ENCODE measurements at places on chromosomes 3 and 15.

DNA sequence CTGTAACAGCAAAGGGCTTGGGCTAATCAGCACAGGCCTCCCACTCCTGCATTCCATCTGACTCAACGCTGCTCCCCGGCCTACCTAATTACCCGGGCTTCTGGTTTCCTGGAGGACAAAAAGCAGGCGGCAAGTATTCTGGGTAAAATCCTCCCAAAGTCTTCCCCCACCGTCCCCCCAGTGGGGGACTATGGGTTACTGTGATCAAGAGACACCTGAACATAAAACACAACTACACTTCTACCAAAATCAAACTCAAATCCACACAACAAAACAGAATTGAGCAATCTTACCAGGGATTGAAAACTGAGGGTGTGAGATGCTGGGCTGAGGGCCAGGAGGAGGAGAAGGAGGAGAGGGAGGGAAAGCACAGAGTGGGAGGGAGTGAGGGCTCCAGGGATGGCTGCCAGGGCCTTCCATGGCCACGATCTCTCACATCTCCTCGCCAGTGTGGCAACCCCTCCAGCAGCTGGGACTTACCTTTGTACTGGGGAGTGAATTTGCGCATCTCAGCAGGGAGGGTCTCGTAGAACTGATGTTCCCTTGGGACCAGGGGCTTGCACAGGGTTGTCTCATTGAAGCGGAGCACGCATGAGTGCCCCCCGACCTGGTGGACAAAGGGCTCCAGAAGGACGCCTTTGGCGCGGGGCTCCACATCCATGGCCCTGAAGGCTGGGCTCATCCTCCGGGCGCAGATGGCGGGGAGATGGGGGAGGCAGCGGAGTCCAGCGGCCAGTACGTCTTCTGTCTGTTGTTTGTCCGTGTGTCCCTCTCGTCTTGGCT lies 9.1 kb upstream of the NCKIPSD start:
- no peak for DNase-seq

DNA sequence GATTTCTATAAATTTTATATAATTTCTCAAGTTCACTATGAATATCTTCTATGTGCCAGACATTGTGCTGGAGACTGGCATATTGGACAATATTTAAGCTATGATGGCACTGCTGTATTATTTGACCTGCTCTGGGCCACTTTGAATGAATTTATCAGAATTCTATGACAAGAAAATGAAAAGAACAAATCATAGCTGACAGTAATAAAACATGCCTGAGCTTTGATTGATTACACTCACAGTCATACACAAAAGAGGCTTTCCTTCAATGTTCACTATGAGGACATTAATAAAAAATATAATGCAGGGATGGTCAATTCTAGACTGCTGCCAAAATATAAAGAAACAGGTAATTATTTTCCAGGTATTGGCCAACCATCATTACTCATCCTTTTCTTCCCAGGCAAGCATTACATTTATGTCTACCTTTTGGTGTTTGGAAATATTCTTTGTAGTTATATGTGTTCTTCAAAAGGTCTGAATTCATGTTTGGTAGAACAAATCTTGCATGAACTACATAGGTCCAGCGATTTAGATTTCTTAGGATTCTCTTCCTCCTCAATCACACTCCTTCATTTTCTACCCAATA lies 81.0 kb upstream of the ALCAM start:
- no peak for DNase-seq

GRCh38 chr3:108406661-108407206 lies 103.7 kb downstream of the MYH15 start:
- peak; percentile 27 for DNase-seq

GRCh38 chr3:171896316-171896715 lies 53.2 kb downstream of the TMEM212 start:
- no peak for DNase-seq

DNA sequence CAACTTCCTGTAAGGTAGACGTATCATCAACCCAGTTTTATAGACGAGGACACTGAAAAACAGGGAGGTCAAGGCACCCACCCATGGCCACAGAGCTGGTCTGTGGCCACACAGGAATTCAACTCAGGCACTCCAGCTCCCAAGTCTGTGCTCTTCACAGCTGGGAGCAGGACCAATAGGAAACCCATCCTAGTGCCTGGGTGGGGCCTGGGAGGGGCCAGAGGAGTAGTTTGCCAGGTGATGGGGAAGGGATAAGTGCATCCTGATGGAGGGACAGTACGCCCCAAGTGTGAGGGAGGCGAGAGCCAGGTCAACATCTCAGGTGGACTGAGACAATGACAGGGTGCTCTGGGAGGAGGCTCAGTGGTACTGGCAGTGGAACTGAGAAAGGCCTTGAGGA lies 22.0 kb downstream of the KIF9 start:
- DNase-seq = no peak

DNA sequence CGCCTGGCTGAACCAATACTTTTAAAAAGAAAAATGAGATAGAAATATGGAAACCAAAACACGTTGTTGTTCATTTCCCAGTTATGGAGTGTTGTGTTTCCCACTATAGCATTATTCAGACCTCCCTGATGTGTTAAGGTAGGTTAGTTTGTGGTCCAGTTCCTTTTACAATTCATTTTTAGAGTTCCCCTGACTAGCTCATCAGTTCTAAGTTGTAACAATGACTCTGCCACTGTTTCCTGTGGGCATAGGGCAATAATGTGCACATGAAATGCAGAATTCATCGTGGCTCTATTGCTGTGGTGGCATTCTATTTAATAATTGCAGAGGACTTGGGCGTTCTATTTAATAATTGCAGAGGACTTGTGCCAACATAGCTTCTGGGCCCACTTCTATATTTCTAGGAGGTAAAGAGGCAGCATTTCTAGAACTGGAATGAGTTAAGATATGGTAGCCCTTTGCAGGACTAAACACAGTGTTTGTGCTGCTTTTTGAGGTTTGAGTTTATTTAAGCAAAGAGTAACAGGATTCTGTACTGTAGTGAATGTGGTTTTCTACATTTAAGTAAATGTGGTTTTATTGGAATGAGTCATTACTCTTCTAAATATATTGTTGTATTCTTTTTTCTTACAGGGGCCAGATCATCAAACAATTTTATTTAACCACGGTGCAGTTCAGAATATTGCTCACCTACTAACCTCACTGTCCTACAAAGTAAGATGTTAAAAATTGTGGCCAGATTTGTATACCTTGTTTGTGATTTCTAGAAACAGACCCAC lies 47.5 kb downstream of the ARMC8 start:
- DNase-seq = no peak

DNA sequence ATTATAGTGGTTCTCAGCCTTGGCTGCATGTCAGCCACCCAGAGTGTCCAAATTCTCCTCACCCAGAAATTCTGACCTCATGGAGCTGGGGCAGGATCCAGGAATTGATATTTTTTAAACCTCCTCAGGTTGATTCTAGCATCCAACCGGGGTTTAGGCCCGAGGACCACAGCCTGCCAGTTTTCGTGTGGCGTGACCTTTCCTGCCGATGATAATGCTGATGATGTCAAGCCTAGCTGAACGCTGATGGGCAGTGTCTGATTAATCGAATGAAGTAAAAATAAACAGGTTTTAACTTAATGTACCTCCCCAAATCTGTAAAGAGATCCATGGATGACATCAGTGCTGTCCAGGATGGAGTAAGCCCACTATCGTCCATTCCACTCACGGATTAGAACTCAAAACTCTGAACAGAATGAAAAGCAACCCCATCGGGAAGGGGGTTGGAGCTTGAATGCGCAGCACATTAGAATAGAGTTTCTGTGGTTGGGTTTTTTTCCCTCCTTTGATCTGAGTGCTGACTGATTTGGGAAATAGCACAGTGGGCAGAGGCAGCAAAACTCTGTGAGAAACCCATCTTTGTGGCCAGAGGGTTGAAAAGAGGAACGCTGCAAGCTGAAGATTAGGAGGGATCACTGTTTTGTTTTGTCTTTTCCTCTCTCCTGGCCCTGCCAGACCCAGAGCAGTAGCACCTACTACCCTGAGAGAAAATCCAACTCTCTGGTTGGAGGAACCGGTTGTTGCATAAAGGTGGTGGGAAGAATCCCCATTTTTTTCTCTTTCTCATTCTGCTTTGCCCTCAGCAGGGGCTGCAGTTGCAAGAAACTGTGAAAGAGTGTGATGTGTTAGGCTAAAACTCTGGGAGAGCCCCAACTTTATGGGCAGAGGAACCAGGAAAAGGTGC lies 153.9 kb downstream of the APBA2 start:
- no peak for DNase-seq

GRCh38 chr3:27511724-27512422 lies 27.7 kb upstream of the SLC4A7 start:
- no peak for DNase-seq

DNA sequence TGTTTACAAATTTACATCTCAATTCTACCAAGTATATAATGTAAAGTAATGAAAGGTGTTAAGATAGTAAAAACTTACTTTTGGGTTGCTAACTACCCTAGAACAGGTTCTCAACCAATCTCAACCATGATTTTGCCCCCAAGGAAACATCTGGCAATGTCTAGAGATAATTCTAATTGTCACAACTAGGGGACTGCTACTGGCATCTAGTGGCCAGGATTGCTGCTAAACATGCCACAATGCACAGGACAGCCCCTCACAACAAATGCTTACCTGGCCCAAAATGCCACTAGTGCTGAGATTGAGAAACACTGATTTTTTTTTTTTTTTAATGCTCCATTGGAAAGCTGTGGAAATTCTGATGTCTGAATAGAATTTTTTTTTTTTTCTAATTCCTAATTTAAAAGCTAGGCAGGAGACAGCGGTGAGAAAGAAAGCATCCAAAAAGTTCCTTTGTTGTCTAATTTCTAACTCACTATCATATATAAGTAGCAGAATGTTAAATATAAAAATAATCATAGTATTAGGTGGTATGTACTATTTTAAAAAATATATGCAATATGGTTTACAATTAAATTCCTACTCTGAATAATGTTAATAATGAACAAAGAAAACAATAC lies 81.5 kb downstream of the TJP1 start:
- no peak for DNase-seq

GRCh38 chr15:28875461-28876000 lies 10.2 kb upstream of the APBA2 start:
- DNase-seq = no peak

GRCh38 chr15:85750319-85751290 lies 44.1 kb downstream of the KLHL25 start:
- no peak for DNase-seq

DNA sequence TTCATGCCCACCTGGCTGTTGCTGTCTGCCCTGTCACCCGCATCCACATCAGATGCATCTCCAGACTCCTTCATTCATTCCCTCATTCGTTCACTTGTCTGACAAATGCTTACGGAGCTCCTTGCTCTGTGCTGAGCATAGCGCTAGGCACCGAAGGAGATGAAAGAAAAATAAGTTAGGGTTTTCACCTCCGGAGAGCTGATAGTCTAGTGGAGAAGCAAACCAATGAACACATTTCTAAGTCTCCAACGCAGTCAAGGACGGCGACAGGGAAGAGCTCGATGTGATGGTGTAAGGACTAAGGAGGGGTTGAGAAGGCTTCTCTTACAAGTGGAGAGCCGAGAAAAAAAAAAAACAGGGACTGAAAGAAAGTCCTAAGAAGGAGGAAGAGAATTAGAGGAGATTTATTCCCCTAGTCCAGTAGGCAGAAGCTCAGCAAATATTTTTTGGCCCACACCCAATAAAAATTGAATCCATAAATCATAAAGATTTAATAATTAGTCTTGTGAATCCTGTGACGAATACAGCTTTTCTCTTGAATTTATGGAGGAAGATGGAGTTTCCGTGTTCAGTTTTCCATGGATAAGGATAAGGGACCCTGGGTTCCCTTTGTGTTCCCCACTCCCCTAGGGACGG lies 127.2 kb upstream of the DLG1 start:
- DNase-seq = no peak

GRCh38 chr3:60047426-60048200 lies 997.8 kb upstream of the CFAP20DC start:
- DNase-seq = no peak

DNA sequence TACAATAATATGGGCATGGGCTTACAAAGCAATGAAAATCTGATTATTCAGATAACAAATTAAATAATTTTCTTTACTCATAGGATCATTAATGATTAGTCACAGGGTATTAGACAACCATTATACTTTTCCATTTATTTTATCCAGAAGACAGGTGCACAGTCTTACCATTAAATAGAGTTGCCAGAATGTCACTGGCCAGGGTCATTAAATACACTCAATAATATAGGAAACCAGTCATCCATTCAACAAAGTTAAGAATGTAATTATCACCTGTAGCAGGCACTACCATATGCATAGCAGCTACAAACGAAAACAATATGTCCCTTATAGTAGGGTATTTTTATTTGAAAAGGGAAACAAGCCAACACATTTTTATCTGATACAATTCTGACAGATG lies 16.1 kb downstream of the ROBO1 start:
- DNase-seq = no peak

DNA sequence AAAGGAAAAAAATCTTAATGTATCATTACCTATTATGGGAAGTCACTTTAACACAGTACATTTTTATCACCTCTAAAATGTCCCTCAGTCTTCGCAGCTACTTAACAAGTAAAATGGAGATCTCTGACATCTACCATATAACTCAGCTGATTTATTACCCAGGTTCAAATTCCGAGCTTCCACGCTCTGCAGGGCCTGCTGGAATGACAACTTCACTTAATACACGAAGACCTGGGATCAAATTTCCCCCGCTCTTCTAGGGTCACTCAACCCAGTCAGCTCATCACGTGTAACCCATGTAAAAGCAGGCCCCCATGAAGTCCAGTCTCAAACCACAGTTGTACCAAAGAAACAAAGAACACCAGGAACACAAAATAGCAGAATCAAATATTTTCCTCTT lies 44.2 kb upstream of the ACP3 start:
- no peak for DNase-seq

DNA sequence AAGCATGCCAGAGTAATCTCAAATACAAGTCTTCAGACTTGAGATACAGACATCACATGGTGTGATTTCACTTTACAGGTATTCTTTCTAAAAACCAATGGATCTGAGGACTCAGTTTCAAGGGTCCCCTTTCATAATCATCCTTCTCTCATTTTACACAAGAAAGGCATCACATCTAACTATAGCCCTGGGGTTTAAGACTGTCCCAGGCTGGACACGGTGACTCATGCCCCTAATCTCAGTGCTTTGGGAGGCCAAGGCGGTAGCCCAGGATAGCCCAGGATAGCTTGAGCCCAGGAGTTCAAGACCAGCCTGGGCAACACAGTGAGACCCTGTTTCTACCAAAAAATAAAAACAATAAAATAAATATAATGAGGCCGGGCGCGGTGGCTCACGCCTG lies 36.4 kb downstream of the UBP1 start:
- DNase-seq = no peak

DNA sequence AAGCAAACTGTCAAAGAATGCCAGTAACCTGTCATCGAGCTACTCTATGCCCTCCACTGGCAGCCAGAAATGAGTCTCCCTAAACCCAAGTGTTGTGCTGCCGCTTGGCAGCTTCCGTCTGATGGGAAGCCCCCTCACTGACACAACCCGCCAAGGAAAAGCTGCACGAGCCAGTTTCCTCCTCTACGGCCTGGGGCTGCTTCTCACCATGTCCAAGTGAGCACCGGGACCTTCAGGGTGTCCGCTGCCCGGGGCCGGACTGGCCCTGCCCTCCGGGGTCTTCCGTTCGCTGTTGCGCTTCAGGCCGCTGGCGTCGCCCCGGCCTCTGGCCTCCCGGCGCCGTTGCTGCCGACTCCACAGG lies 490 bp downstream of the TOMM70 start:
- DNase-seq = no peak
